ENCODE measurements at places on chromosomes 2 and 18. TPM values are rescaled to one million over a fixed set of nuclear protein-coding genes. Genes with fewer than 3 reads are reported as not detected.

DNA sequence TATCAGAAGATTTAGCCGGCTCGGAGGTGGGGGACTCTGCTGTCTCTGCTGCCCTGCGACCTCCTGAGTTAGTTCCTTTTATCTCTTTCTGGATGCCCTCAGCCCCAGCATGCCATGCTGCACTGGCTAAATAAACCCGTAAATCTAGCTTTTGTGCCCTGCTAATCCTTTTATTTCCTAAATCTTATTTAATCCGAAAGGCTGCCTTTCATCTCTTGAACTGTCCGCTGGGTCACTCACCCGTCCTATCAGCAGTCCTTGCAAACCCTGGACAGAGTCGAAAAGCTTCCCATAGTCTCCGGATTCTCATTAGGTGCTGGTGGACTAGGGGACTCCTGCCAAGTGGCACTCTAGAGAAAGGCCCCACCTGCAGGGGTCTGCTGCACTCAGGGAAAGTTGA, 122.0 kb upstream of the APCDD1 start:
- no peaks in the 10 kb centered on the region for H3K27me3 ChIP-seq
- H3K4me1 ChIP-seq = no peaks in the 10 kb centered on the region
- no peak for DNase-seq
- H3K27ac ChIP-seq = no peak overlapping the region
- H3K4me3 ChIP-seq = no peak overlapping the region

Gene TTN
- 1.6 TPM for total RNA-seq

Gene SCN9A
- 0.07 TPM for total RNA-seq

GRCh38 chr2:12948231-12948960, 231.7 kb downstream of the TRIB2 start:
- no peak overlapping the region for H3K4me3 ChIP-seq
- peaks cover 10% of the 10 kb centered on the region for H3K4me1 ChIP-seq
- H3K36me3 ChIP-seq = no peaks in the 10 kb centered on the region
- no peak overlapping the region for H3K27ac ChIP-seq

GRCh38 chr2:6806604-6807003, 59.1 kb downstream of the CMPK2 start:
- H3K27me3 ChIP-seq = peaks cover 21% of the 10 kb centered on the region
- no peak overlapping the region for H3K27ac ChIP-seq
- no peaks in the 10 kb centered on the region for H3K36me3 ChIP-seq
- DNase-seq = no peak

- H3K36me3 ChIP-seq = no peaks in the 10 kb centered on the region
- no peak overlapping the region for H3K27ac ChIP-seq
- no peaks in the 10 kb centered on the region for H3K4me1 ChIP-seq
- H3K4me3 ChIP-seq = no peak overlapping the region
- no peak for DNase-seq
Measured at GRCh38 chr18:55265984-55266383, 306.7 kb upstream of the CCDC68 start.

Gene TMEM127
- total RNA-seq = 17.9 TPM

Data from activated CD4-positive, alpha-beta T cell treated with anti-CD3 and anti-CD28 coated beads for 36 hours (primary cell).